ENCODE measurements at places on chromosomes 4 and X.

DNA sequence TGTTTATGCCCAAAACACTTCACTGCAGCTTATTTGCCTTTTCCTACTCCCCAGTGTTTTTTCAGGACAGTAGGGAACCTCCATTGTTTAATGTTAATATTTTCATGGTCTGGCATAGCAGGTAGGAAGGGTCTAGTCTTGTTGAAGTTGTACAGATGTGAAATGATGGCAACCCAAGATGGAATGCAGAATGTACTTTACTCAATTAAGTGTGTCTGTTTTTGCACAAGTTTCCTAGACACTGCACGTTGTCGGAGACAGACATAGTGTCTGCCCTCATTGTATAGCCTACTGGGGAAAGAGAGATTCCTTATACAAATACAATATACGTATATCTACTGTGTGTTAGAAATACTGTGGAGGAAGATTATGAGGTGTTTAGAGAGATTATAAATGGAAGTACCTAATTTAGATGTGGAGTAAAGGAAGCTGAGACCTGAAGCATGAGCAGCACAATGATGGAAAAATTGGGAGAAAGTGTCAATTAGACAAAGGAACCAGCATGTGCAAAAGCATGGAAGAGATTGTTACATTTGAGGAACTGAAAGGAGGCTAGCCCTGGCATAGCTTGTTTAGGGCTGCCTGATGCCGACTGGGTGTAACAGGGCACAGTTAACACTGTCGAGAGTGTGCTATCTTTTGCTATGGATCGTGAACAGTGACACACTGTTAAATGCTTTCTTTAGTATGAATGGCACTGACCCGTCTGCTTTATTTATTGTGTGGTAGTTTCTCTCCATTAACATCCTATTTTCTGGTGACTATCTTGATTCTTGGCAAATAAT lies 18.4 kb downstream of the CPEB2 start:
- DNase-seq, result no peak

- no peak for DNase-seq
These were observed 257.4 kb downstream of the NLGN4X start for GRCh38 chrX:5971300-5971699.

DNA sequence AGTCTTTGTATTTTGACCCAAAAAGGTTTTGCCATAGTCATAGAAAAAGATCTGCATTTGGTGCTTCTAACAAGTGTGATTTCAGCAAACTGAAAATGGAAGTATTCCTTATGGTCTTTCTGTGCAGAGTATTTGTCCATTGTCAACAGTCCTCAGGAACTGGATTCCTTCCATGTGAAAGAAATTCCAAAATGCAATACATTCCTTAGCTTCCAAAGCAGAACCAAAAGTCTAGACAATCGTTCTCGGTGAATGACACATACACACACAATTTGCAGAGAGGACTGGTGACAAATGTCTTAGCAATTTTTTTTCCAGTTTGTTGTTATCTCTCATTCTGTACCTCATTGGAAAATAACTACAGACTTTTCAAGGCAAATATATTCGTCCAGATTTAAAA lies 562.2 kb upstream of the SLIT2 start:
- DNase-seq, result no peak

DNA sequence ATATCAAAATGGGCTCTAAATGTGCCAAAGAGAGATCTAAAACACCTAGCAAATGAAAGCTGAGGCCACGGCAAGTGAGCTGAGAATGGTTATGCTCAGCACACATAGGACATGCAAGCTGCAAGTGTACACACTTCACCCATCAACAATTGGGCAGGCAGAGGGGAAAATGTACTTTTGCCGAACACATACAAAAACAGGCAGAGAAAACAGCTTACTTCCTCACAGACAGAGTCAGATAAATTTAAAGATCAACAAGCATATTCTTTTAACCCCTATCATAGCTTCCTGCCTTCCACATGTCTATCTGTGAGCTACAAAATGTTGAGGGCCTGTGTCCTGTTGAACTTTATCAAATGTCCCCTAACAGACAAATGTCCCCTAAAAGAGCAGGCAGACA lies 60.3 kb downstream of the SH3KBP1 start:
- DNase-seq, result no peak

All from activated CD4-positive, alpha-beta T cell treated with anti-CD3 and anti-CD28 coated beads, Interleukin-2, amount 10 ng/mL, durations not matched to agents 24 days and 14 days (primary cell).